ENCODE measurements at places on chromosomes 2 and 18. TPM values are rescaled to one million over a fixed set of nuclear protein-coding genes. Genes with fewer than 3 reads are reported as not detected.

ALK gene
- 0.13 TPM for polyA plus RNA-seq

CD207 gene
- 0.67 TPM for polyA plus RNA-seq

CYP26B1 gene
- polyA plus RNA-seq = 17.4 TPM

NEU4 gene
- 0.67 TPM for polyA plus RNA-seq

TGFA gene
- polyA plus RNA-seq = 0.74 TPM

ACAA2 gene
- polyA plus RNA-seq = 50.6 TPM

OTOS gene
- not detected for polyA plus RNA-seq

SGO2 gene
- polyA plus RNA-seq = 0.82 TPM

HOXD4 gene
- 3.8 TPM for polyA plus RNA-seq

SP140L gene
- polyA plus RNA-seq = 10.5 TPM

SERPINB11 gene
- polyA plus RNA-seq = not detected

PSD4 gene
- polyA plus RNA-seq = 1.2 TPM

TMEFF2 gene
- polyA plus RNA-seq = not detected

VWC2L gene
- polyA plus RNA-seq = not detected

COL4A3 gene
- polyA plus RNA-seq = 0.56 TPM

SPDYA gene
- not detected for polyA plus RNA-seq

SAG gene
- polyA plus RNA-seq = 0.67 TPM

FSHR gene
- polyA plus RNA-seq = not detected

CDH7 gene
- polyA plus RNA-seq = not detected
